ENCODE measurements at places on chromosomes 3 and 15.
A peak's percentile ranks its signal among the peaks of the same experiment; 100 is the strongest.

DNA sequence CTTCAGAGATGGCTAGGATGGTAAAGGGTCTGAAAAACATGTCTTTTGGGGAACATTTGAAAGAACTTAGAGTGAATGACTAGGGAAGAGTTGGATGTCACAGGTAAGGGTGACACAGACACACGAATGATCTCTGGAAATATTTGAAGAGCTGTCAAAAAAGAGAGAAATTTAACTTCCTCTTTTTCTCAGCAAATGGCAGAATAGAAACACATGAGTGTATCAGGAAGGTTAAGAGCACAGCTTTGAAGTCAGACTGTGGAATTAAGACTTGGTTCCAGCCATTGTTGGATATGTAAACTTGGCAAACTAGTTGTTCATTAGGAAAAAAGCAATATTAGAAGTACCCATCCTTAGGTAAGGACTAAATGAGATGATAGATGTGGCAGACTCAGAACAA, 117.7 kb downstream of the IMPG2 start:
- no peak for DNase-seq

DNA sequence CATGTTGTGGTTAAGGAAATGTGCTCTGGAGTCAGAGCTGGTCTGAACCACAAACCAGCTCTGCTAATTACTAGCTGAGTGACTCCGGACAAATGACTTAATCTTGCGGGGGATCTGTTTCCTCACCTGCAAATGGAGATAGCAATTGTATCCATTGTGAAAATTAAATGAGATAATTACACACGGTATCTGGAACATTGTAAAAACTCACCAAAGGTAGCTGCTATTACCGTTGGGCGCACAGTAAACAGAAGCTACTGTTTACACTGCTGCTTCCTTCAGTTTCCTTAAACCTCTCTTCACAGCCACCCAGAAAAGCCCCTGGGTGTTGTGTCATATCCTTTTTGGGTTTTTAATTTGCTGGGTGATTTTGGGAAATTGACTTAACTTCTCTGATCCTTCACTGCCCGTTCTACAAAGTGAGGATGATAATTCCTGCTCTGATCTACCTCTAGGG, 107.8 kb downstream of the MEGF11 start:
- DNase-seq, result no peak

- no peak for DNase-seq
These were observed 138.6 kb downstream of the SRGAP3 start for GRCh38 chr3:9110802-9111201.

- no peak for DNase-seq
These were observed 113.3 kb upstream of the MBNL1 start for GRCh38 chr3:152155246-152156020.

GRCh38 chr3:103134023-103134724, 699.4 kb downstream of the ZPLD1 start:
- no peak for DNase-seq

GRCh38 chr3:129330409-129330808, 51.7 kb downstream of the HMCES start:
- no peak for DNase-seq

DNA sequence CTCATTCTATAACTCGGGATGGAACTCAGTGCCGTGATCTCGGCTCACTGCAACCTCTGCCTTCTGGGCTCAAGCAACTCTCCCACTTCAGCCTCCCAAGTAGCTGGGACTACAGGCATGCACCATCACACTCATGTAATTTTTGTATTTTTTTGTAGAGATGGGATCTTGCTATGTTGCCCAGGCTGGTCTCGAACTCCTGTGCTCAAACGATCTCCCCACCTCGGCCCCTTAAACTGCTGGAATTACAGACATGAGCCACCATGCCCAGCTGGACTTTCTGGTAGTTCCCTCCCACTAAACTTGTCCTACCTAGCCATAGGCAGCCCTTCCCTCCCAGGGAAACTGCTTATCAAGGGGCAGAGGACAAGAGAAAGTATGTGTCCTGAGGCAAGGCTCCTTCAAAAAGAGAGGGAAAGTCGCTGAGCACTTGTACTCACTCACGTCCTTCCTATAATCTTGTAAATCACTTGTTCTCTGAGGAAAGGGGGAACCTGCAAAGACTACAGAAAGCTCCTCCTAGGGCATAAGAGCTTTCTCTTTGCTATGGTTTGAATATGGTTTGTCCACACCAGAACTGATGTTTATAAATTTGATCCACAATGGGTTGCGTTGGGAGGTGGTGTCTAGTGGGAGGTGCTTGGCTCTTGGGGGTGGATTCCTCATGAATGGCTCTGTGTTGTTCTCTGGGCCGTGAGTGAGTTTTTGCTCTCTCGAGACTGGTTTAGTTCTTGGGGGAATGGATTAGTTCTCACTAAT, 13.6 kb upstream of the TBL1XR1 start:
- DNase-seq, result no peak

GRCh38 chr3:22947851-22948250, 255.3 kb upstream of the UBE2E2 start:
- DNase-seq, result peak; percentile 33

DNA sequence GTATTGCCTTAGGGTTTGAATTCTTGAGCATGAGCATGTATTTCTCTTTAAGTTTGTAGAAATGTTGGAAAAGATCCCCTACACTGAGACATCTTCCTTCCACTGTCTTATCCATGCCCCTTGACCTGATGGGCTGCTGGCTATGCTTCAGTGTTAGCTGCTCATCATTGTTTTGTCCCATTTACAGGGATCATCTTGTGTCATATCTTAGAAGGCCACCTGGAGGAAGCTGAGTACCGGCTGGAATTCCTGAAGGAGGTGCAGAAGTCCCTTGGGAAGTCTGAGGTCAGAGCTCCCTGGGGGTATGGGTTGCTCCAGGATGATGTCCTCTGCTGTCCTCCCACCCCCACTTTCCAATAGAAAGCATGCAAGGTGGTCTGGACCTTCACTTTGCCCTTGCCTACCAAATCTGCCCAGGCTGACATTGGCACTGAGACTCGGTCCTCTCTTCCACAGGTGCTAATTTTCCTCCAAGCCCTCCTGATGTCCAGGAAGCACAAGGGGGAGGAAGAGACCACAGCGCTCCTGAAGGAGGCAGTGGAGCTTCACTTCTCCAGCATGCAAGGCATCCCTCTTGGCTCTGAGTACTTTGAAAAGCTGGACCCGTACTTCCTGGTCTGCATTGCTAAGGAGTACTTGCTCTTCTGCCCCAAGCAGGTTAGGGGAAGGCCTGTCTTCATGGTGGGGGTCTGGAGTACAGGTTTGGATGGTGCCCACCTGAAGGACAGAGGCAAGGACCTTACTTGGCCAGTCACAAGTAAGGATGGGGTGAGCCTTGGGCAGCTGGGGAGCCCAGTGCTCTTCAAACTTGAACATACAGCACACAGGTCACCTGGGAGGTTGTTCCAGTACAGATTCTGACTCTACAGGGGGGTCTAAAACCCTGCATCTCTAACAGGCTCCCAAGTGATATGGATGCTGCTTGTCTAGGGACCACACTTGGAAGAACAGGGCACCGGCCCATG, 17.7 kb downstream of the TTC21A start:
- no peak for DNase-seq

- DNase-seq, result no peak
These were observed 674.4 kb downstream of the NTRK3 start for GRCh38 chr15:87582169-87582568.

DNA sequence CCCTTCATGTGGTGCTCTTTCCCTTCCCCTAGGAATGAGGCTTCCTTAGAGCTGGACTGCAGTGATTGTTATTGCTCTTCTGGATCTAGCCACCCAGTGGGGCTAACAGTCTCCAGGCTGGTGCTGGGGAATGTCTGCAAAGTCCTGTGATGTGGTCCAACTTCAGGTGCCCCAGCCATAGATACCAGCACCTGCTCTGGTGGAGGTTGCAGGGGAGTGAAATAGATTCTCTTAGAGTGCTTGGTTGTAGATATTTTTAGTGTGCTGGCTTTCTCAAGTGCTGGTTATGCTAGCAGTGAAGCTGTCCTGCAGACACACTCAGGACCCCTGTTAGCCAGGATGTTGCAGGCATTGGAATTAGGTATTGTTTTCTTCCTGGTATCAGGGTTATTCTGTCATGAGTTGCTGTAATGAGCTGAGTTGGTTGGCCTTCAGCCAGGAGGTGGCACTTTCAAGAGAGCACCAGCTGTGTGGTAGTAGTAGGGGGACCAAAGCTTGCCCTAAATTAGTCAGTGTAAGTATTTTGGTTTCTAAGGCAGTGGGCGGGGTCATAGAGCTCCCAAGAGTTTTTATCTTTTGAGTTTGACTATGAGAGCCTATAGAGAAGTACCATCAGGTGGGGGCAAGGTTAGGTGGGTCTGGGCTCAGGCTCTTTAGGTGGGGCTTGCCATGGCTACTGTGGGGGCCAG, 317.5 kb upstream of the SGO1 start:
- no peak for DNase-seq

DNA sequence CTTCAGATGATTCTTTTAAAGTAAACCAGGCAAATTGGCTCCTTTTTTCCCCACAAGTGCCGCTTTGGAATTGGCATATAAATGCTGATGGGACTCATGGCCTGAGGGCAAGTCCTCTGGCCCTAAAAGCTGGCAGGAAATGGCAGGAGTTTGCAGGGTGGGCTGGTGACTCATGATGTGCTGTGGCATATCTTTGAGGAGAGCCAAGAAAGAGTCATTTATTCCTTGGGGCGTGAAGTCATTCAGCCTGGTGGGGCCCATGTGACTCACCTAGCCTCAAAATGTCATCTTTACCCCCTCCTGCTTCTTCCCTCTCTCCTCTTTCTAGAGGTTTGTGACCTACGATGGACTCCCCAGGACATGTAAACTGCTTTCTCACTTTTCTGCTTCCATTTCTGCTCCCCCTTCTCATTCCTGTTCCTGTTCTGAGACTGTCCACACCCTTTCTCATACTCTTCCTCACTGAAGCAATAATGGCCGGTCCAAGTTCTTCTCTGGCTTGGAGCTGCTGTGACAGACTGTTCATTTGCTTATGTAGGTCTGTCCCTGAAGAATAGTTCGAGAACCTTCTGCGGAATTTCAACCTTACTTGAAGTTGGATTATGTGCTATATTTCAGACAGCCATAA, 326.1 kb downstream of the SATB1 start:
- peak; percentile 33 for DNase-seq

DNA sequence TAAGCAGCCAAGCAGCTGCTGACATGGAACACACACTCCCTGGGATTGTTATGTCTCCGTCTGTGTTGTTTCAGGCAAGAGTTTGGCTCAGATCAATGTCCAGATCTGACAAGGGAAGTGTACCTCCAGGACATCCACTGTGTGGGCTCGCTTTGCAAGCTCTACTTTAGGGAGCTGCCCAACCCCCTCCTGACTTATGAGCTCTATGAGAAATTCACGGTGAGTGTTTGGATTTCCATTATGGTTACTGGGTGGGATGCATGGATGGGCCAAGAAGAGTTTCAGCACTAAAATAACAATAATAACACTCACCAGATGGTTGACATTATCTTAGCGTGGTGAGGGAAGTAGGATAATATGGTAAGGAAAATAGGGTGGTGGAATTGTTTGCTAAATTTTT, 74.1 kb downstream of the ARHGAP31 start:
- peak; percentile 56 for DNase-seq

- no peak for DNase-seq
These were observed 1.6 kb downstream of the AMOTL2 start for GRCh38 chr3:134372396-134373270.

GRCh38 chr3:185858502-185859225, 33.8 kb upstream of the IGF2BP2 start:
- DNase-seq, result no peak

- no peak for DNase-seq
These were observed 104.5 kb upstream of the SLCO2A1 start for GRCh38 chr3:134134240-134134639.

- no peak for DNase-seq
These were observed 375.3 kb downstream of the PLOD2 start for GRCh38 chr3:145785668-145786067.

DNA sequence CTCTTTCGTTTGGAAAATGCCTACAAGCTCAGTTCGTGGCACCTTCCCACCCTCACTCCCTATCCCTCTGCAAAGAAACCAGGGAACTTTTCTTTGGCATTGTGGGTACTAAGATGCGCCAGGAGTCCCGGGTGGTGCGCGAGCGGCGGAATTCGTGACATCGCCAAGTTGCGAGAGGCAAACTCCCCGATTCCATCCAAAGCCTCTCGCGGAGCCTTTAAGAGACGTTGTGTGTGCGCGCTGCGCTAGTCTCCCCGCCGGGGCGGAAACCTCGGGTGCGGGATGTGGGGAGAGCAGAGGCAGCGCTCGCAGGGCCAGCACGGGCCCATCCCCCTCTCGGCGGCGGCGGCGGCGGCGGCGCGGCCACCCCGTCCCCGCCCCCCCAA, 443 bp upstream of the NR2F2 start:
- peak; percentile 88 for DNase-seq

- no peak for DNase-seq
These were observed 15.4 kb upstream of the FGD5 start for GRCh38 chr3:14803101-14803980.

GRCh38 chr3:181487236-181487978, 224.3 kb upstream of the SOX2 start:
- no peak for DNase-seq

GRCh38 chr15:31457631-31458526, 131.2 kb downstream of the KLF13 start:
- DNase-seq, result no peak

DNA sequence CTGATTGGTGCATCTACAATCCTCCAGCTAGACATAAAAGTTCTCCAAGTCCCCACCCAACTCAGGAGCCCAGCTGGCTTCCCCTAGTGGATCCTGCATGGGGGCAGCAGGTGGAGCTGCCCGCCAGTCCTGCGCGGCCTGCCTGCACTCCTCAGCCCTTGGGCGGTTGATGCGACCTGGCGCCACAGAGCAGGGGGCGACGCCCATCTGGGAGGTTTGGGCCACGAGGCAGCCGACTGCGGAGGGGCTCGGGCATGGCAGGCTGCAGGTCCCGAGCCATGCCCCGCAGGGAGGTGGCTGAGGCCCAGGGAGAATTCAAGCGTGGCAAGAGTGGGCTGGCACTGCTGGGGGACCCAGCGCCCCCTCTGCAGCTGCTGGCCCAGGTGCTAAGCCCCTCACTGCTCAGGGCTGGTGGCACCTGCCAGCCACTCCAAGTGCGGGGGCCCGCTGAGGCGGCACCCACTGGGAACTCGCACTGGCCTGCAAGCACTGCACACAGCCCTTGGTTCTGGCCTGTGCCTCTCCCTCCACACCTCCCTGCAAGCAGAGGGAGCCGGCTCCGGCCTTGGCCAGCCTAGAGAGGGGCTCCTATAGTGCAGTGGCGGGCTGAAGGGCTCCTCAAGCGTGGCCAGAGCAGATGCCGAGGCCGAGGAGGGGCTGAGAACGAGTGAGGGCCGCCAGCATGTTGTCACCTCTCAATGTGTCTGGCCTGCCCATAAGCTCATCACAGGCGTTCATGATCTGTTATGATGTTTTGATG, 30.1 kb downstream of the COL6A6 start:
- no peak for DNase-seq

Measured in eye (tissue), 1 donor.